ENCODE measurements at places on chromosomes 13 and 19.

DNA sequence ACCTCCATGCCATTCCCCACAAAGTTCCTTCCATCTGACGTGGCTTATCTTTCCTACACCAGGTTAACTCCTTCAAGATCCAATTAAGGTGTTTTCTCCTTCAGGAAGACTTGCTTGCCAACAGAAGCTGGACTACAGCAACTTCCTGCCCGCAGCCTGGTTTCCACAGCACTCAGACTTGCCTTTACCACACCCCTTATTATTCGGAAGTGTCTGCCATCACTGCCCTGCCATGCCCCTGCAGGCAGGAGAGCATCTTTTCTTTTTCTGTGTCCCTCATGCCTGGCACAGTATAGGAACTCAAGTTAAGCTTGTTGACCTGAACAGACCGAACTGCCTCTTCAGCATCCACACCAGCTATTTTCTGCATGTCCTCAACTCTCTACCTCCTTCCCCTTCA is 168.0 kb downstream of the FOXO1 start:
- no peak for DNase-seq

GRCh38 chr13:55653497-55653896 is 1487.2 kb upstream of the PRR20A start:
- DNase-seq: no peak

- no peak for DNase-seq
These were observed 7.5 kb downstream of the FRY start for GRCh38 chr13:32039056-32039455.

GRCh38 chr13:51632591-51633362 is 48.5 kb downstream of the WDFY2 start:
- no peak for DNase-seq

DNA sequence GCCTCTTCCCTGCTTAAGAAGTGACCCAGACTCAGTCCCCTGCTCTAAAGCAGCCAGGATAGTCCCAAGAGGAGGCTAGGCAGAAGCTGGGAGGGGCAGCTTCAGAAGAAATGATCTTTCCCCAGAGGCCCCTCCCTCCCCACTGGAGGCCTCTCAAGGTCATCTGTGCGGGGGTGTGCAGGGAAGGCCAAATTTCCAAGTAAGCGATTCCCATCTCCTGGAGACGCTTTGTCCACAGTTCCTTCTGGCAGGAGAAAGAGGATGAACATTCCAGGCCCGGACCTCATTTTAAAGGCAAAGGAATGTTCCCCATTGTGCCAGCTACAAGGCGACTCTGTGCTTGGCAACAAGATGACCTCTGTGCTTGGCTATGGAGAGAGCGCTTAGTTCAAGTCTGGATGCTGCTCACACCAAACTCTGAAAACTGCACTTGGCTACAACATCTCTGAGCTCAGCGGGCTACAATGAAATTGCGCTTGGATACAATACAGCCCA is 23.5 kb downstream of the COL5A3 start:
- DNase-seq: no peak

Data from stimulated activated CD8-positive, alpha-beta memory T cell treated with anti-CD3 and anti-CD28 coated beads, Interleukin-4, amount 100 ng/mL, for 4 hours (primary cell).